NCI-H510A treated with DMSO at 0.1 percent for 48 hours (cell line): ENCODE measurements at places on chromosomes 4 and X.

GRCh38 chr4:153485860-153486259, 19.7 kb downstream of the TMEM131L start:
- peak; percentile 9 for DNase-seq

DNA sequence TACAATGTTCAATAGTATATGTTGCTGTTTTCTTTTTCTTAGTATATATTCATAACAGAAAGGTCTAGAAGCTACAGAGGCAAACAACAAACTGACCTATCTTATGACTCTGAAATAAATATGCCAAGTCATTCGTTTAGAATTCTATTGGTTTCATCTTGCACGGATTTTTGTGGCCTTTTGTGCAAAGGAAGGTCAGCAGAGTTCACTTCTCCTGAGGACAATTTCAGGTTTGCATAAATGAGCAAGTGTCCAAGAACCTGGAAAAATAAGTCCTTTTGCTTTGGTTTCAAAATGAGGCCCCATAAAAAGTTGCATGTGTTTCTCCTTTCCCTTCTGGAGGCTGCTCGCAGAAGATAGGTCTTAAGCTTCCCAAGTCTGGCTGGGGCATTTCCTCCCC, 156.9 kb downstream of the APBB2 start:
- DNase-seq, result no peak

- no peak for DNase-seq
Measured at GRCh38 chrX:55480390-55481062, 9.1 kb downstream of the USP51 start.

DNA sequence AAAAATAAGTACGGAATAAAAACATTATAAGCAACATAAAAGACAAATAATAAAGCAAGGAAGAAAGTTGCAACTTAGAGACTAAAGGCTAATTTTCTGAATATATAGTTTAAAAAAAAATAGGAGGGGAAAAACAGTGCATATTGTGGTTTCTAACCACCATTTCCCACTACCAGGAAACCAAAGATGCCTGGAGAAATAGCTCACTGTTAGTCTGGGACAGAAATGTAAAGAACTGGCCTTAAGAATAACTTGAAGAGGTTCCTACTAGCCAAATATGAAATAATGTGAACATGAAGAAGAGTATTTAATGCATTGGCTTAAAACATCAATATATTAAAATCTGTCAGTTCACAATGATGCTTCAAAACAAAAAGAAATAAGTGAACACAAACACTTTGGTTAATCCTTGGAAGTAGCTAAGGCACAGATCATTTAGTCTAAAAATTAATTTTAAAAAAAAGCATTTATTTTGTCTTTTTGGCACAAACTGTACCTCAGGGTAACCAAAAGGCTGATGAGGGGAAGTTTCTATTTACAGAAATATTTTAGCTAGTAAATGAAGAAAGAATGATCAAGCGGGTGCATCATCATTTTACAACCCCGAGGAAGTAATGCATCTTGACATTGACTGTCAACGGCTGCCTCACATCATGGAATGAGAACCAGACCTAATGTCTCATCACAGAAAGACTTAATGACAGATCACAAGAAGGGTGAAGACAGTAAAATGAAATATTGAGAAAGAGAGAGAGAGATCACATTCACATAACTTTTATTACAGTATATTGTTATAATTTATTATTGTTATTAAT, 297.2 kb upstream of the LDB2 start:
- DNase-seq, result no peak
